T-helper 22 cell (primary cell): ENCODE measurements at places on chromosomes 6 and 20.

- no peak for DNase-seq
These were observed 217.6 kb upstream of the FOXQ1 start for GRCh38 chr6:1094306-1094705.

GRCh38 chr6:125111219-125111983 is 42.2 kb upstream of the TPD52L1 start:
- no peak for DNase-seq

- DNase-seq = no peak
These were observed 46.1 kb downstream of the KIAA0319 start for GRCh38 chr6:24599686-24600399.

GRCh38 chr6:37319156-37319555 is 34.6 kb upstream of the RNF8 start:
- DNase-seq = no peak

- no peak for DNase-seq
These were observed 133.1 kb upstream of the MLN start for GRCh38 chr6:33936886-33937285.

DNA sequence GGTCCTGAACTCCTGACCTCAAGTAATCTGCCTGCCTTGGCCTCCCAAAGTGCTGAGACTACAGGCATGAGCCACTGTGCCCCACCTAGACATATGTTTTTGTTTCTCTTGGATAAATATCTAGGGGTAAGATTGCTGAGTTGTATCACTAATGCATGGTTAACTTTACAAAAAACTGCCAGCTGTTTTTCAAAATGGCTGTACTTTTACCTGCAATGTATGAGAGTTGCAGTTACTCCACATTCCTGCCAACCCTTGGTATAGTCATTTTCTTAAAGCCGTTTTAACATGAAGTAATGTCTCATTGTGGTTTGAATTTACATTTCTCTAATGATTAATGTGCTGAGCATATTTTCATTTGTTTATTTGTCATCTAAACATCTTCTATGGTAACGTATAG is 289.7 kb downstream of the UTRN start:
- no peak for DNase-seq

DNA sequence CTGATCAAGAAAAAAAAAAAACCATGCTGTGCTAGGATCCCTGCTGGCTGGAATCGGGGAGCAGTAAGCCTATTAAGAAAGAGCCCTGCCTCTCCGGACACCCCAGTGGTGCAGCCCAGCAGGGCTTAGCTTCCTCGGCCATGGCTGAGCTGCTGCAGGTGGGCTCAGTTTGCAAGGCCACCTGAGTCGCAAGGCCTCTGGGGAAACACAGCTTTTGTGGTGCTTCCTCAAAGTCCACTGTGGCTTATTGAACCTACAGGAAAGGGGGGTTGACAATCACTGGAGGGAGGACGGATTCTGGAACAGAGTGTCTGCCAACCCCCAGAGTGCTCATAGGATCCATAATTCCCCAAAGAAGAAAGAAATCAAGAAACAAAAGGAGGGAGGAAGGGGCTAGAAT is 240.8 kb downstream of the SMOC2 start:
- DNase-seq = no peak

DNA sequence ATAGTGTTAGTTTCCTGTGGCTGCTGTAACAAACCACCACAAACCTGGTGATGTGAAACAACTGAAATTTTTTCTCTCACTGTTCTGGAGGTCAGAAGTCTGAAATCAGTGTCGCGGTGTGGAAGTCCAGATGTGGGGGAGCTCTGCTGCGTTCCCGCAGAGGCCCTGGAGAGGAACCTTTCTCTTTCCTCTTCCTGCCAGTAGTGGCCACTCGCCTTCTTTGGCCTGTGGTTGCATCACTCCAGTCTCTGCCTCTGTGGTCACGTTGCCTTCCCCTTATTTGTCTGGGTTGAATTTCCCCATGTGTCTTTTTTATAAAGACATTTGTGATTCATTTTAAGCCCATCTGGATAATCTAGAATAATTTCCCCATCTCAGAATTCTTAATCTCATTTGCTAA is 295.5 kb upstream of the FLRT3 start:
- no peak for DNase-seq

- DNase-seq = no peak
These were observed 49.6 kb upstream of the RIPOR2 start for GRCh38 chr6:24985323-24985722.

DNA sequence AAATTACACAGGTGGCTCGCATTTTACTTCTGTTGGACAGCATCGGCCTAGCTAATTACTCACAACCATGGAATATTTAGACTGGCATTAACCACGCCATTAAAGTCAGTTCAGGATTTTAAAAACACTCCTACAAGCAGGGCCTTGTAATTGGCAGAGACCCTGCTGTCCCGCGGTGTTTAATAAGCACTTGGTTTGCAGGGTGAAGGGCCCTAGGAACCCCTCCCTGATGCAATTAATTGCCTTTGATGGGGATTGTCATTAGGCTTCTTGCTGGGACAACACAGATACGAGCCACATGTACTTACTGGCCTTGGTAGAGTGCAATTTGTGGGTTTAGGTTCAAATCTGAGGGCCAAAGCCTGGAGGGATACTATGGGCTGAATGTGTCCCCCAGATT is 7.8 kb upstream of the VSTM2L start:
- no peak for DNase-seq

DNA sequence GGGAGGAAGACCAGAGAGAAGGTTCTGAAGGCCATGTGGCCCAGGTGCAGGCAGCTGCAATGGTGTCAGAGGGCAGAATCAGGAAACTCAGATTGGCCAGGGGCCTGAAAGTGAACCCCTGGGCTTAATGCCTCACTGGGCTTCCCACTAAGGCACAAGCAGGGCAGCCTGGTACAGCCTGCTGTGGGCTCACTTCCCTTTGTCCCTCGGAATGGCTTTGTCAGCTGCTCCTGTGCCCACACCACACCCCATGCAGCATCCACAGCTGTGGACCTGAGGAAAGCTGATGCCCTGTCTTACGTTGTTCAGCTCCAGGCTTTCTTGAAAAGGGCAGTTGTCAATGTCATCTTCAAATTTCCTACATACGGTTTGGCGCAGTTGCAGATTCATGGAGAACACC is 2.4 kb downstream of the CST9 start:
- no peak for DNase-seq

DNA sequence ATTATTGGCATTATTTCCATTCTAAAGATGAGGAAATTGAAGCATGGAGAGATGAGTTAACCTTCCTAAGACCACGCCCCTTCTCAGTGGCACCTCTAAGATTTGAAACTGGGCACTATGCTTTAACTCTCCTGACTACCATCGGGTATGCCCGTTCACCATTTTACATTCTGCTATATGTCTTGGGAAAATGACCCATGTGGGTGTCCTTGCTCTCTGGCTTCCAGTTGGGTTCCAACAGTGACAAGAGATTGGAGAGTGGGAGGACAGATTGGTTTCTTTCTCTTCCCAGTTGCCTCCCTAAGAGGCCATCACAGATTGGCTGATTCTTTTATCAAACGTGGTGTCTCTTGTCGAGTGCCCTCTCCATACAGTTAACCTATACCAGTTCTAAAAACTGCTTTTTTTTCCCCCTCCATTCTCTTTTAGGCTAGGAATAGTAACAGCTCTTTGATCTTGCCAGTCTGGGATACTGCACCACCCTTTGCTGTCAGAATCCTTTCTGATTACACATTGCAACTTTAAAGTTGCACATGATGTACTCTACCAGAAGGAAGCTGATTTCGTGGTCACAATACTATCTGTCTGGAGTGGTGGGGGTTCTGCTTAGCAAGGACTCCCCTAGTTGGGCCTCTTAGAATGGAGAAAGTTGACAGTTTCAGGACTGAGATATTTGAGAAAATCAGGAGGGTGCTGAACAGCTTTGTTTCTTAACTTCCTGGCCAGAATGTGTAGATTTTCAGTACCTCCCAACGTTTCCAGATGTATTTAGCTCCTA is 88.0 kb upstream of the ELOVL5 start:
- no peak for DNase-seq

- no peak for DNase-seq
These were observed 802 bp downstream of the CYP39A1 start for GRCh38 chr6:46651816-46652215.

DNA sequence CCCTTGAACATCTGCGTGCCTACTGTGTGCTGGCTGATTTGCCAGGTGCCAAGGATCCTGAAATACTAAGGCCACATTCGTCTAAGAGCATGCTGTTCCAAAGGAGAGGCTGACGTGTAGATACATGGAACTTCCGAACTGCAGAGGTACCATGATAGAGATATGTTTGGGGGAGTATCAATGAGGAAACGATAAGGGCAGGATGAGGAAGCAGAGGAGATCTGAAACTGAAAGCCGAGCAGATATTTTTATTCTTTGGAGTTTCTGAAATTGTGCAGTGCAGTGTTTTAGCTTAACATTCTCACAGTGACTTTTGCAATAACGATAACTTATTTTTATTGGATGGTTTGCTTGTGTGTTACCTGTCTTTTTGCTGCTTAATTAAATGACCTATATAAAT is 24.3 kb downstream of the BMP6 start:
- no peak for DNase-seq

GRCh38 chr6:37137201-37138090 is 32.5 kb upstream of the PIM1 start:
- peak; percentile 17 for DNase-seq

DNA sequence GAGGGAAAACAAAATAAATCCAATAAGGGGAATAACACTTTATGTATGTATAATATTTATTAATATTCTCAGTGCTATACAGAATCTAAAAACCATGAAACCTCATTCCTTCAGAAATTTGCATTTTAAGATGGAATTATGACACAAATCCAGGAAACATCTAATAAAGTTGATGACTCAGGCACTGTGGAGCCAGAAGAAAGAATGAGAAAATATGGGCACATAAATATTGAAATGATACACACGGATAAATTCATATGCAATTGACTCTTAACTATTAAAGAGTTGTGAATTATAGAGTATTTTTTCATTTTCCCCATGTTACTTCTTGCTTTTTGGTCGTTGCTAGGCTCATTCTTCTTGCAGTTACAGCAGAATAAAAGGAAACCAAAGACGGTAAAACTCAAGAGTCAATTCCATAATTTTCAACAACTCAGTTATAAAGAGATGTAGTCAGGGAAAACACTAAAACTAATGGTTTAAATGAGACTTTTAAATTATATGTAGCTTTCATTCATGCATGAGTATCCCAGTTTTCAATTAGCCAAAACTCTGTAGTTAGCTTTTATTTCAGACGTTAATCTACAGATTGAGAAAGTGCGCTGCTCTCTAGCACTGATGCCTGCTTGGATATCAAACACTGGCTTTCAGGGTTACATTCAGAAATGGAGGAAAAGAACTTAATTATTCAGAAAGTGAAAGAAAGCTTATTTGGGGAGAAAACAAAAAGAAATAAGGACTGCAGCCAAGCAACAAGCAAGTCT is 95.4 kb downstream of the ADGRB3 start:
- no peak for DNase-seq

- DNase-seq = no peak
These were observed 270.9 kb upstream of the JARID2 start for GRCh38 chr6:14974792-14975470.

DNA sequence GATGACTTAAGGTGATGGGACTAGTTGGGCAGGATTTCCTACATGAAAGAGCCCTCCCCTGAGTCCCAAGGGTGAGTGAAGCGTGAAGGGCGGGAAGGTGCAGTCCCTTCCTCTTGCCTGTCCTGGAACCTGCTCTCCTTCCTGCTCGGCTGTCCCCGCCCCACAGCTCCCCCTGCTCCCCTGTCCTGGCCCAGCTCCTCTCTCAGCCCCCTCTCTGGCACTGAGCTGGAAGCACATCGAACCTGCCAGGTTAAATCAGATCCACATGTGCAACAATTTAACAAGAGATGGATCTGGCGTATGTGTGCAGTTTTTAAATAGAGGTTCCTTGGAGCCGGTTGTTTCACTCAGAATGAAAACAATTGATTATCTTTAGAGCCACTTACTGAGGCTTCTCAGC is 95.0 kb downstream of the LRFN2 start:
- no peak for DNase-seq

GRCh38 chr6:24951811-24952299 is 16.1 kb upstream of the RIPOR2 start:
- DNase-seq = peak; percentile 39

- no peak for DNase-seq
These were observed 816.7 kb upstream of the FLRT3 start for GRCh38 chr20:15154070-15154469.

DNA sequence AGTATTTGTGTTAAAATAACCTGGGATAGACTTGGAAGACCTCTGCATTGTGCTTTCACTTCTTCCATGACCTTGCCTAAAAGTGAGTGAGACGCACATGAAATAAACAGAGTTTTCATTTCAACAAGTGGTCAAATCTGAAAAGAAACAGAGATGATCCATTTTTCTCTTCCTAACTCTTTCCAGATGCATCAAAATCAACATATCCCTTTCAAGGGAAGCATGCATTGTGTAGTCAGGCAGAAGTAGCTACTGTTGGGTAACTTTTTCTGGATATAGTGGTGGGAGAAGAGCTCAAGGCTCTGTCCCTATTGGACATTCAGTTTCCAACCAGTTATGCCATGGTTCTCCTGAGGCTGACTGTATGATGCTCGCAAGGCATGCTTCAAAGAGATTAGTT is 233.0 kb upstream of the JAG1 start:
- no peak for DNase-seq

DNA sequence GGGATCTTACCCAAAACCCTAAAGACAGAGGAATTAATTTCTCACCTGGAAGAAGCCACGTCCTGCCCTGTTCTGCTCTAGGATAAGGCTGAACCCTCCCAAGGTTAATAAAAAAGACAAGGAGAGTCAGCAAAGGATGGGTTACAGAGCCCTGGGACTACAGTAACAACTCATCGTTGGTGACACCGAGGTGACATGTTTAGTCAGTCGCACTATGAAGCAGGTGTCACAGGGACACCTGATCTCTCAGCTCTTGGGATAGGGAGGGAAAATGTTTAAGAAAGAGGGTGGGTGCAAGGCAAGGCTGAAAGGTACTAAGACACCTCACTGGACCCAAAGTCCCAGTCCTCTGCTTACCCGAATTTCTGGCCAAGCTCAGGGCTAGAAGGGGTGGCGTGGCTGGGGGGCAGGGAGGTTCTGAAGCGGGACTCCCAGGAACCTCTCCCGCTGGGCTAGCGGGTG is 562 bp downstream of the MOCS1 start:
- DNase-seq = no peak

DNA sequence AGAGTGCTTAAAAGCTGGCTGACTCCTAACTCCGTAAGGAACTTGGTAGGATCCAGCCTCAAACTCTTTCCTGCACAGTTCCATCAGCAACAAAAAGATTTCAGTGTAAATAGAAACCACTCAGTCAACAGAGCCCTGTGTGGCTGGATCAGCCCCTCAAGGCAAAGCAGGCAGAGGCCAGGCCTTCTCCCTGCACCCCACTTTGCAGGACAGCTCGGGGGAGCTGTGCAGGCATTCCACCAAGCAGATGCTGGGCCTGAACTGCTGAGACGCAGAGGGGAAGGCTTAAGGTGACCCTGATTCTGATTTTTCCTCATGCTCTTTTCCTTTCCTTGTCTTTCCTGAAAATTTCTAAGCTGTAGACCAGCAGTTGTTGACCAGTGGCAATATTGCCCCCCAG is 91.5 kb downstream of the NFATC2 start:
- DNase-seq = no peak

DNA sequence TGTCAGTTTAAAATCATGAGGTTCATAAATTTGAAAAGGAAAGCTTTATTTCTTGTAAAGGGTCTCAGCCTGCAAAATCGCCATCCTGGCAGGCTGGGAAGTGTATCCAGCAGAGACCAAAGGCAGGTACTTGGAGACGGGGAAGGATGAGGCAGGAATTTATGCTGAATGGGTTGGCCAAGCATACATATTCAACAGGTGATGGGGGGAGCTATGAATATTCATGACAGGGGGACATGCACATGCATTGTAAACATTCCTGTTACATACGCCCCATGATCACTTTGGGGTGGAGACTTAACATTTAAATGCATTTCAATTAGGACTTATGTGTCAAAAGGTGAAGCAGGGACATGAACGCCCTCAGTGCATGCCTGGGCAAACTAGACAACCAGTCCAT is 9.8 kb upstream of the SLC22A1 start:
- DNase-seq = no peak
